ENCODE measurements at places on chromosomes 2 and 18.

DNA sequence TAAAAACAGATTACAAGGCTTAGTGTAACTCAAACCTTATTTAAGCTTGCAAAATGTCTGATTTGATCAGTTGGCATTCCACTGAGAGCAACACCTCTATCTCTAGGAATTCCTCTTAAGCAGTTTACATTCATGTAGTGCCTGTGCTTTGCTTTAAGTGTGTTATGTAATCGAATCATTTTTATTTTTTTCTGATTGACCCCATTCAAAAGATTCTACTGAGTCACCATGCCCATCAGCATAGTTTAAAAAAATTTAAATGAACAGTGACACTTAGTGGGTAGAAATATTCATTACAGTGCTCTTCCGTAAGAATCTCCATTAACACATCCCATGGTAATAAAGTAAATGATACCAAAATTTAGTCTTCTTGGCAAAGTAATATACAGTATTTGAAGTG is 67.8 kb upstream of the SLC4A10 start:
- DNase-seq, result no peak

GRCh38 chr2:154350911-154351310 is 347.6 kb upstream of the KCNJ3 start:
- no peak for DNase-seq

DNA sequence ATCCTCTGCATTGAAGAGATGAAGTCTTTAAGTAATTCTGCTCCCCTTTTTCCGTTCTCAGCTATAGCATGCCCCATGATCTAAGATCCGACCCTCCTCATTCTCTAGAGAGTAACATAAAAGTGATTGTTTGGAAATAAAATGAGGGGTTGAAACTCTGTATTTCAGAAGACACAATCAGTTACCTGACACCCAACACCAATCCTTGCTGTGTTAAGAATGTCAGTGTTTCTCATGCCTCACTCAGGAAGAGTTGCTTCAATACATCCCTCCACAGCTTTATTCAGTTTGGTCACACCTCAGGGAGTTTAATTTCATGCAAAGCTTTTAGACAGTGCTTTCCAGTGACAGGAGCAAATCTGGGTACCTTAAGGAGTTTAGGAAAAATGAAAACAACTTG is 49.9 kb upstream of the RBBP8 start:
- DNase-seq, result no peak

GRCh38 chr2:54840559-54841468 is 117.4 kb downstream of the EML6 start:
- DNase-seq, result no peak
